ENCODE measurements at places on chromosomes 11 and 22. TPM values are rescaled to one million over a fixed set of nuclear protein-coding genes. Genes with fewer than 3 reads are reported as not detected.

BCO2 gene
- total RNA-seq = 7.2 TPM

GRCh38 chr22:22203048-22203971 is 41.3 kb upstream of the VPREB1 start:
- no peak for DNase-seq

- DNase-seq = no peak
Measured at GRCh38 chr11:67645521-67646461, 4.7 kb downstream of the ACY3 start.

GRAMD1B gene
- 50.8 TPM for total RNA-seq

BIK gene
- 0.91 TPM for total RNA-seq

DNA sequence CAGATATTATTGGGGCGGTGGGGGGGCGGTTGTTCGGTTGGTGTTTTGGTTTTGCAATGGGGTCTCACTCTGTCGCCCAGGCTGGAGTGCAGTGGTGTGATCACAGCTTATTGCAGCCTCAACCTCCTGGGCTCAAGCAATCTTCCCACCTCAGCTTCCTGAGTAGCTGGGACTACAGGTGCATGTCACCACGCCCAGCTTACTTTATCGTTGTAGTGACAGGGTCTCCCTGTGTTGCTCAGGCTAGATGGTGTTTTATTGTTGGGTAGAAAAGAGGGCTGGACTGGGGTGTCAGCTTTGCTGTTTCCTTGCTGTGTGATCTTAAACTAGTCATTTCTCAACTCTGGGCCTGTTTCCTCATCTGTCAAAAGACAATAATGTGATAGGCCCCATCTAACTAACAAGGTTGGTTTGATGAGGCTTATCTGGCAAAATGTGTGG is 17.5 kb upstream of the MYH9 start:
- DNase-seq = no peak

DNA sequence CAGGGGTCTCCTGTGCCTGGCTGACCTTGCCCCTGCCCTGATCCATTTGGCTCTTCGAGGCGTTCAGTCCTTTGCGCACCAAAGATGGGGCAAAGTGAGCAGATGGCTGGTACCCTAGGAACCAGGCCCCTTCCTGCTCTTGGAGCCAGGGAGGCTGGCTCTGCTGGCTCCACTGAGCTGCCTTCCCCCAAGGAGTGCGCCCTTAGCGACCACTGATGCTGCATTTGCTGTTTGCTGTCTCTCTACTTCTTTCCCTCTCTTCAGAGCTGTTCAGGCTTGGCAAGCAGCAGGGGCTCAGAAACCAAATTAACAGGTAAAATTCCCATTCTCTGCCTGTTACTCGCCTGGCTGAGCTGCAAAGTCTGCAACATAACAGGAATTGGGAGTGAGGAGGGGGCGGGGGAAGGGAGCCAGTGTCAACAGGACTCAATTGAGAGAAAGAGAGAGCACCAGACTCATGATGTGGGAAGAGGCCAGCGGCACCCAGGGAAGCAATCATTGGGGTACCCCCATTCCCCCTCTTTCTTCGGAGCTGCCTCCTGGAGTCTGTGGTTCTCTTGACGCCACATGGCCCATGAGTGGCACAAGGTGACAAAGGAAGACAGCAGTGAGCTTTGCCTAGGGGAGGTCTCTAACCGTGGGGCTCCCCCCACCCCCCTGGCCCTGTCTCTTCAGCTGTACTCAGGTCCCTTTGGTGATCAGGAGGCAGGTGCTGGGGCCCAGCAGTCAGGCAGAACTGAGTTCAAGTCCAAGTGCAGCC is 102.3 kb downstream of the TP53I11 start:
- DNase-seq = no peak

DNA sequence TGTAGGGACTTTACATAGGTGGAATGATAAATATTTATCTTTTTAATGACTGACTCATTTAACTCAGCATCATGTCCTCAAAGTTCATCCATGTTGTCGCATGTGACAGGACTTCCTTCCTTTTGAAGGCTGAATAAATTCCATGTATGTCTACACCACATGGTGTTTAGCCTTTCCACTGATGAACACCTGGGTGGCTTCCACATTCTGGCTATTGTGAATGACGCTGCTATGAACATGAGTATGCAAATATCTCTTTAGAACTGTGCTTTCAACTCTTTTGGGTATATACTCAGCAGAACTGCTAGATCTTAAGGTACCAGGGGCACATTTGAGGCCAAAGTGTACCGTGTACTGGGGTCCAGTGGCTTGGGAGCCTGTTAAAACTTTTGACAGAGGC is 24.1 kb downstream of the LARGE1 start:
- no peak for DNase-seq

CCDC89 gene
- total RNA-seq = 1.4 TPM

- DNase-seq = no peak
Measured at GRCh38 chr11:79170321-79170720, 270.5 kb downstream of the TENM4 start.

KDM4E gene
- total RNA-seq = not detected

GRCh38 chr22:19717691-19718455 is 3.6 kb downstream of the SEPTIN5 start:
- DNase-seq = peak; percentile 89

MS4A6E gene
- not detected for total RNA-seq

DNA sequence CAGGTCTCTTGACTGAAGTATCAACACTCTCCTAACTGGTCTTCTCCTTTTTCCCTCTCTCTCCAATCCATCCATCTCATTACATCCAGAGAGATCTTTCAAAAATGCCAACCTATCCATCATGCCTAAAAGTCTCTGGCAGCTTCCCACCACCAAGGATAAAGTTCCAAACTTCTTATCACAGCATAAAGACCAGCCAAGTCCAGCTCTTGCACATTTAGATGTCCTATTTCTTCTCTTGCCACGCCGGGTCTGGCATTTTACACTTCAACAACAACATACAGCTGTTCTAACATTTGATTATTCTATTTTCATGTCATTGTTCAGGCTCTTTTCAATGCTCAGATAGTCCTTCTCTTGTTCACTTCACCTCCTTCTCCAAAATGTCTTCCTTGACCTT is 70.6 kb downstream of the RELT start:
- DNase-seq = no peak

GRCh38 chr11:83159902-83160865 is 3.3 kb downstream of the PCF11 start:
- no peak for DNase-seq

GRCh38 chr11:126637795-126638175 is 282.3 kb downstream of the ST3GAL4 start:
- DNase-seq = peak; percentile 43

DNA sequence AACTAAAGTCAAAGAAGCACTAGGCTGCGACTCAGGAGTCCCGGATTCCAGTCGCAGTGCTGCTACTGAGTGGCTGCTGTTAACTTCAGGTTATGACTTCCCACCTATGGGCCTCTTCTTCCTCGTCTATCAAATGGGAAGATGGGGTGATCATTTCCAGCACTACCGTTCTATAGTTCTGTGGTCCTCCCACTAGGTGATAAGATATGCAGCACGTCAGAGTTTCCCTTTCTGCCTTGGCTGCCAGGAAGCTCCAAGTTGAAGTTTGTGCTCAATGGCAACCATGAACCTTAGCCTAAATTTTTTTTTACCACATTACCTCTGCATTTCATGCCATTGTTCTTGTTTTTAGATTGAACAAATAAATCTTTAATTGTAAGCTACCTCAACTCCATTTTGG is 38.7 kb downstream of the ALX4 start:
- DNase-seq = no peak

DNA sequence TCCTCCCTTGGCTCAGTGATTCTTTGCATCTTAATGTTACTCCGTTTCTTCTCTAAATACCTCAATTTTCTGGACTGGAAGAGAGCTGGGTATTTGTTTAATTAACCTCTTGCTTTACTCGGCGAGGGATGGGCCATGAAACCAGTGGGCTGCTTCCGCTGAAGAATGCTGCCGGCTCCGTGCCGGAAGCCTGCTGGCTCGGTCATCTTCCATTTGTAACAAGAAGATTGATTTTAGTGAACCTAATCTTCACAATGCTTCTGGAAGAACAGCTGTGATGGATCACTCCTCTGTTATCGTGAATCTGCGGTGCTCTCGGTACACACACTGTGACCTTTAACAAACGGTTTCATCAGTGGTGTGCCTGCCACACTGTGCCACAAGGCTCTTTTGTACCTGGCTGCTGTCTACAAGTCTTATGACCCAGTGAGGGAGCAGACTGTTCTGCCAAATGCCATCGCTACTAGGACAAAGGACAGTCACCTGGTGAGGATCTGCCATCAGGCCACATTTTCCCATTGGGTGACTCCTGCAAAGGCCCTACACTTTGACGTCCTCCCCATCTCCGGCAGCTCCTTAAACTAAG is 25.3 kb upstream of the PARVB start:
- no peak for DNase-seq

DNA sequence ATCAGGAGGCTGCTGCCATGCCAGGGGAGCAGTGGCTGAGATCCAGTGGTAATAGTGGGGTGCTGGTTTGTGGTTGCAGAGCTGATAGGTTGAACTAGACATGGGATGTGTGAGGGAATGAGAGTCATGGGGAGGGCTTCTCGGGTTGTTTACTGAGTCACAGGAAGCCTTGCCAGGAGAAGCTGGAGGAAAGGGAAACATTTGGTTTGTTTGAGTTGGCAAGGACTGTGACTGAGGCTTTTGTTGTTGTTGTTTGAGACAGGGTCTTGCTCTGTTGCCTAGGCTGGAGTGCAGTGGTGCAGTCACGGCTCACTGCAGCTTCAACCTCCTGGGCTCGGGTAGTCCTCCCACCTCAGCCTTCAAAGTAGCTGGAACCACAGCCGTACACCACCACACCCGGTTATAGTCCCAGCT is 49.3 kb downstream of the CABIN1 start:
- no peak for DNase-seq

DNA sequence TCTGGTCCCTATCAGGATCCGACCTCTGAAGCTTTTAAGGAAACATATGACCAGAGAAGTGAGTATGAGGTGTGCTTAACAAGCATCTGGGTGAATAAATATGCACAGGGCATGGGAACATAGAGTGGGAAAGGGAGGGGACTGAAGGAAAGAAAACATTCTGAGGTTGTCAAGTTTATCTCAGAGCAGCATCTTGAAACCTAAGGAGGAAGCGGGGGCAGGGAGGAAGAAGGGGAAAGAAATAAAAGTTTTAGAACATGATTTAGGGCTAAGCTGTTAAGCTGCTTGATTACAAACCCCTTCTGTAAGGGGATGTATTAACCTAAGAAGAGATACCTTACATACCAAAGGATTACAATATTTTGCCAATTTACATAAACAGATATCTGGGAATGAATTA is 24.0 kb upstream of the SC5D start:
- no peak for DNase-seq

FLRT1 gene
- 3.7 TPM for total RNA-seq

DNA sequence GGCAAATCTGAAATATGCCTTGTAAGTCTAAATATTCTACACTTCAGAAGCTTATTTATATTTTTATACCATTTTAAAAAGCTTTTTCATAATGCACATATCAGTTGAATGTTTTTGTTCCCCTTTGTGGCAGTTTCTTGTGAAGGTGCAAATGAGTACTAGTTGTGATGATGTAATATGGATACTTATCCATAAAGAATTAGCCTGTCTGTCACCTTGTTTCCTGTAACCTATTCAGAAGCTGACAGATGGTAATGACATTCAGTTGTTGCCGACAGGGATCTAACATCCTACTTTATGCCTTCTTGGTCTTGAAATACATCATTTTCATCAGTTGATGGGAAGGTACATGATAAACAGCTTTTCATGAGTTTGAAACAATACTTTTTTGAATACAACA is 2.9 kb downstream of the QSER1 start:
- DNase-seq = no peak

- DNase-seq = peak; percentile 22
Measured at GRCh38 chr11:43735961-43736360, 55.4 kb downstream of the HSD17B12 start.

GRCh38 chr22:37187891-37188761 is at the start of gene C1QTNF6:
Gene C1QTNF6, minus strand, starts transcription at chr22:37188247. Its CDS starts 34 bp downstream, at chr22:37188213.
- no peak for DNase-seq

APOA5 gene
- total RNA-seq = not detected

- no peak for DNase-seq
Measured at GRCh38 chr22:48639021-48639795, 1188.5 kb downstream of the BRD1 start.

POLR2L gene
- 23.7 TPM for total RNA-seq

DNA sequence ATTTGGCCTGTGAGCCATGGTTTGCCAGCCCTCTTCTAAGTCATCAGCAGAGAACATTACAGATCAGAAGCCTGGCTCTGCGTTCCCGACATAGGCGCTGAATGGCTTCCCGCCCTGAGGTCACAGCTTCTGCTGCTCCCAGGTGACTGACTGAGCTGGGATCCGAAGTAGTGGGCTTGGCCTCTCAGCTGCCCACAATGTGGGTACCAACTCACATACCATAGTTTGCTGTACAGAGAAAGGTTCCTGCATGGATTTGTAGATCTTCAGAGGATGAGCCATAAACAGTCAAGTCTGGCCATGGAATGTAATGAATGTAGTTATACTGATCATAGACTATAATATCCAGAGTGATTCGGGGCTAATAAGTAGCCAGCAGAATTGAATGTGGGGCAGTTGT is 42.6 kb downstream of the TEAD1 start:
- no peak for DNase-seq

DNA sequence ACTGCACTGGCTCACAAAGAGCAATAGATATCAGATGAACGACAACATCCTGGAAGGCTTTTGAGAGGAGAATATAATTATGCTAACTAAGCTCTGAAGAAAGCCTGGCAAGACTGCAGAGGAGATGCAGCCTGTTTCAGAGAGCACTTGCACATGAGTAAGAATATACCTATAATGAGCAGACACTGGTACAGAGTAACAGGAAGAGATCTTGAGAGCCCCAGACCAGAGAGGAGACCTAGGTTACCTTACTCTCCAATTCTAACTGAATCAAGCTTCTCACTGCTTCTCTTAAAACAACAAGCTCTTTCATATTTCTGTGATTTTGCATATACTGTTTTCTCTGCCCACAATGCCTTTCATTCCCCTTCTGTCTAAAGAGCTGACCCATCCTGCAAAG is 66.5 kb downstream of the FAM168A start:
- no peak for DNase-seq

GRCh38 chr11:120681434-120682331 is 170.1 kb downstream of the GRIK4 start:
- no peak for DNase-seq

DNA sequence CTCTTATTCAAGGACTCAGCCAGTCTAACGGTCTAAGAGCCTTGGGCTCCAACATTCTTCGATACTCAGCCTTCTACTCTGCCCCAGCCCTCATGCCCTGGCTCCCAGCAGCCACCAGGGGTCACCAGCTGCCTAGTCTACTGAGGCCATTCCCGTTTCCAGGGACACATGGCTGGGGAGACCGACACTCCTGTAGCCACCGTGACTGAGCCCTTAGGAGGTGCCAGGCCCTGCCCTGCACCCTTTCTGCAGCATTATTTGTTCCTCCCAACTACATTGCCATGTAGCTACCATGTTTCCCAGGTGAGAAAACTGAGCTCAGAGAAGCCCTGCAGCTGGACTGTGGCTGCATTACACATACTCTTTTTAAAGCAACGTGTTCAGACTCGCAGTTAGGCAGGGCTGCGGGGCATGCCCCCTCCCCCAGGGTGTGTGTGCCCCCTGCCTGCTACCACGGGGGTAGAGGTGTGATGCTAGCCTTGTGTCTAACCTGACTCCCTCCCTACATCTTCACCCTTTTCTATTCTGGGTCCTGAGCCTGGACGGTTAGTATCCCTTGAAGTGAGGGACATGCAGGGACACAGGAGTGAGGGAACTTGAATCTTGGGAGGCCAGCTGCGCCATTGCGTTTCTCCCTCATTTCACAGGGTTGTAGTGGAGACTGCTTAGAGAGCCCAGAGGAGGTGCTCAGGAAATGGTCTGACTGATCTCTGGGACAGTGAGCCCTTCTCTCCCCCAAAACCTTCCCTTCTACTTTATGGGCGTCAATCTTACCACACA is 17.5 kb downstream of the ATG16L2 start:
- DNase-seq = peak; percentile 81

- DNase-seq = no peak
Measured at GRCh38 chr11:80916173-80916798, 1475.5 kb upstream of the TENM4 start.
